Muscle of leg (tissue), 16 donors: ENCODE measurements at places on chromosomes 6 and 20. TPM values are rescaled to one million over a fixed set of nuclear protein-coding genes. Genes with fewer than 3 reads are reported as not detected.

The DEFB114 gene
- not detected for polyA plus RNA-seq

The BPHL gene
- polyA plus RNA-seq, result 31.8 TPM

The TRIM10 gene
- 0.66 TPM for polyA plus RNA-seq

The MLN gene
- not detected for polyA plus RNA-seq

The C6orf15 gene
- not detected for polyA plus RNA-seq

The MICAL1 gene
- polyA plus RNA-seq, result 57.4 TPM

The CST1 gene
- not detected for polyA plus RNA-seq

The TGM6 gene
- not detected for polyA plus RNA-seq

The CUTA gene
- polyA plus RNA-seq, result 141 TPM

The LZTS3 gene
- 3.0 TPM for polyA plus RNA-seq

The GPR6 gene
- polyA plus RNA-seq, result not detected

The PXDC1 gene
- polyA plus RNA-seq, result 17.3 TPM

The CCN6 gene
- 0.34 TPM for polyA plus RNA-seq
